ENCODE measurements at places on chromosomes 12 and 14. TPM values are rescaled to one million over a fixed set of nuclear protein-coding genes. Genes with fewer than 3 reads are reported as not detected.

Gene MYH7
- total RNA-seq, result 0.06 TPM

Gene EPYC
- not detected for total RNA-seq

Gene BMAL2
- total RNA-seq, result 13.3 TPM

Gene AGAP2
- total RNA-seq, result 23.8 TPM

Gene ETFBKMT
- total RNA-seq, result 0.64 TPM

Gene KRT72
- 0.12 TPM for total RNA-seq

Gene ASIC1
- 10.8 TPM for total RNA-seq

Gene GLT8D2
- not detected for total RNA-seq

Gene ZNF410
- total RNA-seq, result 56.4 TPM

Gene GRIP1
- total RNA-seq, result 3.4 TPM

Gene FOXG1
- total RNA-seq, result not detected

Gene TCTN1
- 11.0 TPM for total RNA-seq

Gene HOMEZ
- 12.7 TPM for total RNA-seq

Gene CMA1
- 0.25 TPM for total RNA-seq

Gene NIN
- 67.9 TPM for total RNA-seq

Gene TPH2
- not detected for total RNA-seq

Gene ADAM21
- total RNA-seq, result 0.23 TPM

Gene MYBPC1
- total RNA-seq, result not detected

Gene RASAL1
- 1.3 TPM for total RNA-seq

Gene KLRG1
- total RNA-seq, result 3.7 TPM

Gene GPRC5D
- total RNA-seq, result not detected

Gene KLRD1
- 2.0 TPM for total RNA-seq

Gene TEDC1
- total RNA-seq, result 33.6 TPM

Gene HOTAIR
- not detected for total RNA-seq

Gene TSPAN19
- not detected for total RNA-seq

Gene RERG
- not detected for total RNA-seq

Gene DBX2
- not detected for total RNA-seq

Gene NDUFA12
- 138 TPM for total RNA-seq

All from activated naive CD8-positive, alpha-beta T cell treated with anti-CD3 and anti-CD28 coated beads for 36 hours (primary cell).